Stimulated activated CD4-positive, alpha-beta T cell treated with anti-CD3 and anti-CD28 coated beads, Interleukin-4, amount 100 ng/mL, for 48 hours (primary cell): ENCODE measurements at places on chromosomes 1 and 21.

- no peak for DNase-seq
Observed at GRCh38 chr1:223702735-223703667, 9.3 kb upstream of the CAPN2 start.

- no peak for DNase-seq
Observed at GRCh38 chr1:200306944-200307754, 102.7 kb downstream of the ZNF281 start.

GRCh38 chr1:24438423-24438901, 22.9 kb downstream of the NIPAL3 start:
- no peak for DNase-seq

DNA sequence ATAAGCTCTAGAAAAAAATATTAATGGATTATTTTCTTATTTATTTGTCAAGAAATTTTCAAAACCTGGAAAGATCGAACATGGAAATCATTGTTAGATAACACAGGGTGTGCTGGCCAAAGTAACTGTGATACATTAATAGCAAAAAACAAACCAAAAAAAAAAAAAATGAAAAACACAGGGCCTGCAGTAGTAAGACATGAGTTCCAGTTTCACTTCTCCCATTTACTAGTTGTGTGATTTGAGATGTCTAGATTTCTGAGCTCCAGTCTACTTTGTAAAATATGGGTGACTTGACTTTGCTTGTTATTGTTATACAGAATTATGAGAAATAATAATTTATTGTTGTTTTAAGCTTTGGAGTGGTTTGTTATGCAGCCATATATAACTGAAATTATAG, 13.6 kb downstream of the FAM177B start:
- DNase-seq: no peak

- peak; percentile 2 for DNase-seq
Observed at GRCh38 chr1:59570524-59570923, 244.2 kb upstream of the HOOK1 start.

- no peak for DNase-seq
Observed at GRCh38 chr21:42567214-42567555, 53.5 kb downstream of the SLC37A1 start.

- DNase-seq: no peak
Observed at GRCh38 chr1:210882414-210883221, 251.3 kb downstream of the KCNH1 start.

DNA sequence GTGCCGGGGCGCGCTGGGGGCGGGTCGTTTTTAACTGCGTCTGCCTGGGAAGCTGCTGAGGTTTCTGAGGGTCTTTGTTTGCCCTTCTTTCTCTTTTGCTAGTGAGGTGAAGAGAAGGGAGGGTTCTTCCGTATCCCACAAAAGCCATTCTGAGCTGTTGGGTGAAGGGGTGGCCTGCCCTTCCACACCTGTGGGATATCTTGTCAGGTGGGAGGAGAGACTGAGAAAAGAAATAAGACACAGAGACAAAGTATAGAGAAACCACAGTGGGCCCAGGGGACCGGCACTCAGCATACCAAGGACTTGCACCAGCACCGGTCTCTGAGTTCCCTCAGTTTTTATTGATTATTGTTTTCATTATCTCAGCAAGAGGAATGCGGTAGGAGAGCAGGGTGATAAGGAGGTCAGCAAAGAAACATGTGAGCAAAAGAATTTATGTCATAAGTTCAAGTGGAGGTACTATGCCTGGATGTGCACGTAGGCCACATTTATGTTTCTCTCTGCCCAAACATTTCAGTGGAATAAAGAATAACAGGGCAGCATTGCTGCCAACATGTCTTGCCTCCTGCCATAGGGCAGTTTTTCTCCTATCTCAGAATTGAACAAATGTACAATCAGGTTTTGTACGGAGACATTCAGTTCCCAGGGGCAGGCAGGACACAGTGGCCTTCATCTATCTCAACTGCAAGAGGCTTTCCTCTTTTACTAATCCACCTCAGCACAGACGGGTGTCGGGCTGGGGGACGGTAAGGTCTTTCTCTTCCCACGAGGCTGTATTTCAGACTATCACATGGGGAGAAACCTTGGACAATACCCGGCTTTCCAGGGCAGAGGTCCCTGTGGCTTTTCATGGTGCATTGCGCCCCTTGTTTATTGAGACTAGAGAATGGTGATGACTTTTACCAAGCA, 972 bp downstream of the PGBD2 start:
- no peak for DNase-seq

GRCh38 chr1:54816951-54817350, 15.8 kb upstream of the TTC22 start:
- DNase-seq: no peak

DNA sequence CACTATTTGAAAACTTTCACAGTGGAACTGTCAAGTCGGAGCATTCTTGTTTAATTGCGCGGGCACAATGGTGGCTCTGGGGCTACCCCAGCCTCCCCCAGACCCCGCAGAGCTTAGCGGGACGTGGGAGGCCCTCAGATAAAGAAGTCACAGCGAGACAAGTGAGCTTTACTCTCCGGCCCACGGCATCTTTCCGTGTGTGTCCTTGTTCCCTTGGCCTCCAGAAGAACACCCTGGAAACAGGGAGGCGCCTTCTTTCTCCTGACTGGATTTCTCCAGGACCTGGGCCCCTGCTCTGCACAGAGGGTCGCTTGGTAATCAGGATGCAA, 382.8 kb downstream of the RRAGC start:
- DNase-seq: no peak

- DNase-seq: no peak
Observed at GRCh38 chr1:50441183-50441582, 17.9 kb upstream of the DMRTA2 start.

DNA sequence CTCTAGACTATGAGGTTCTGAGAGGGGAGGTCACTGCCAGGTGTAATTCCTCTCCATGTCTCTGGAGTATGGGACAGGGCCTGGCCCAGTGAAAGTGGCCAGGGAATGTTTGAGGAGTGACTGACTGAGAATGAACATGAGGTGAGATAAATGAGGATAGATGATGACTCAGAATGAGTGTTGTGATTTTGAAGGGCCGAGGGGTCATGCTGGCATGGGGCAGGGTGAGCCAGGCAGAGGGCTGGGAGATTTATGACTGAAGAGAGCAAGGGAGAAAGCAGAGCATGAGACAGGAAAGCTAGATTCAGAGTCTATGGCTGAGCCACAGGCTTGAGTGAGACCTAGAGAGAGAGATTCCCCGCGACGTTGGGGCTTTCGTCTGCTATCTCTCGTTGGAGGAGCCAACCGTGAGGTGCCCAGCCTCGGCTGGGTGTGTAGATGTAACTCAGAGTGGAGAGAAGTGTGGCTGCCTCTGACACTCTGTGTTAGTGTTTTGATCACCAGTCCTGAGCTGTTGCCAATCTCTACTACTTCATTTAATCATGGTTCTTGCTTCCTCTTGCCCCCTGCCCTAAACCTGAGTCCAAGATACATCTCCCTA, 50.1 kb downstream of the FOXD2 start:
- no peak for DNase-seq

DNA sequence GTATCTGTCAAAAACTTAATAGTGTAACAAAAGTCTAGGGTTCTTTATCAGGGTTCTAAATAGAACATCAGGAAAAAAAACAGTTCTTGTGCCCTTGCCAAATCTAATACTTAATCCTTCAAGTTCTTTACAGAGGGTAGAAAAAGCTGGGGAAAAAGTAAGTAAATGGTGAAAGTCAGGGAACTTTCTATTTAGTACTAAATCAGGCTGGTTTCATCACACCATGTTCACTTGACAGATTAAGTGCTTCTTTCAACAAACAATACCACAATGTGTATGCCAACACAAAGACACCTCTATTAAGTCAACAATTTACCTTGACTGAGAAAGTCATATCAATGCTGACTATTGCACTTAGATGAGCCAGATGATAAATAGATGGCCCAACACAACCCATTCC, 9.7 kb downstream of the DBT start:
- no peak for DNase-seq

GRCh38 chr1:185398022-185398421, 81.0 kb upstream of the IVNS1ABP start:
- no peak for DNase-seq

DNA sequence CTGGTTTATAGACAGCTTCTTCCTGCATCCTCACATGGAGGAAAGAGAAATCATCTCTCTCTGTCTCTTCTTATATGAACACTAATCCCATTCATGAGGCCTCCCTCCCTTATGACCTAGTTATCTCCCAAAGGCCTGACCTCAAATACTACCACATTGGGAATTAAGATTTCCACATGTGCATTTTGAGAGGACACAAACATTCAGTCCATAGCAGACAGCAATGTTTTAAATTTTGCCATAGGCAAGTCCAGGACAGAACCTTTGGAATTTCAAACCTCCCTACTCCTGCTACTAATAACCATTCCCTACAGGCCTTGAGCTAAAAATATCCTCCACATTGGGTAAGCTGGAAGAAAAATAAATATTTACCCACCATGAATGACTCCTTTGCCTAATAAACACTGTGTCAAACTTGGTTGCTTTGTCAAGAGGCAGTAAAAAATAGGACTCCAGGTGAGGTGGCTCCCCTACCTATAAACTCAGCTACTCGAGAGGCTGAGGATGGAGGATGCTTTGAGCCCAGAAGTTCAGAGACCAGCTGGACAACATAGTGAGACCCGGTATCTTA, 113.7 kb downstream of the ZNF281 start:
- DNase-seq: no peak

DNA sequence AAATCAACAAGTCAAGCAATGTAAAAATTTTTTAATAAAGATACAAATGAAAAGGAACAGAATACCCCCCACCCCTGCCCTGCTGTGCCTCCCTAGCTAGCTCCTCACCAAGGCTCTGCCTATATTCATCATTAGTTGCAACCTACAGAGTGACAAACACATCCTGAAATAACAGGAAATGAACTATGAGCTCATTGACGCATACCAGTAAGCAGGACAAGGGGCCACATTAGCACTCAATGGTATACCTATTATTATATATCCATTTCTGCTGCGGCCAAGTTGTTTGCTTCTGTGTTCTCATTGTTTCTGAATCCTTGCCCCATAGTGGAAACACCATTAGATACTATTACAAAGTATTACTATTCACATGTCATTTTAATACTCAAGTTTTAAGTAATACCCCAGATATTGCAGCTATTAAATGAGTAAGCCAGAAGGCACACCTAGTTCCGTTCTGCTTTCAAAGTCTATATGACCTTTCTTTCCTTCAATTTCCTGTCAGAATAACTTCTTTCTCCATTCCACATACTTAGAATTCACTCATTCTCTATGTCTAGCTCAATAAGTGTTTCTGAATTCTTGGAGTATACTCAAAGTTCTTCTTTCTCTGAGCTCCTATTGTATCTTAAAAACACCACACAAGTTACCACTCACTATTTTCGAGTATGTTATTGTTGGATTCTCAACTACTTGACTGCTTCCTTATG, 1214.9 kb downstream of the PLA2G4A start:
- no peak for DNase-seq

DNA sequence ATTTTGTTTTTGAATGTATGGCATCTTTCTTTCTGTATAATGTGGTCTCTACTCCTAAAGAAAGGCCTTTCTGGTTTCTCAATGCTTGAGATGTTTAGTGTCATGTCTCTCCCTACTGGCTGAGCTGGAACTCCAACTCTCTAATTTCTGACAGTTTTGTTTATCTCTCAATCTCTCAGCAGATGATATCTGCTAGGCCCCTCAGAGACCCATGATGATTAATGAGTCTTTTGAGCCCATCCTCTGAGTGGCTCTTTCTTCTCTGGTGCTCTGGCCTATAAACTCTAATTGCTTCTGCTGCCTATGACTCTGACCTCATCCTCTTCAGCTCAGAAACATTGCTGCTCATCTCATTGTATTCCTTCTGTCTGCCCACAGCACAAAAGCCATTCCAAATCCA, 46.6 kb downstream of the CRB1 start:
- no peak for DNase-seq

DNA sequence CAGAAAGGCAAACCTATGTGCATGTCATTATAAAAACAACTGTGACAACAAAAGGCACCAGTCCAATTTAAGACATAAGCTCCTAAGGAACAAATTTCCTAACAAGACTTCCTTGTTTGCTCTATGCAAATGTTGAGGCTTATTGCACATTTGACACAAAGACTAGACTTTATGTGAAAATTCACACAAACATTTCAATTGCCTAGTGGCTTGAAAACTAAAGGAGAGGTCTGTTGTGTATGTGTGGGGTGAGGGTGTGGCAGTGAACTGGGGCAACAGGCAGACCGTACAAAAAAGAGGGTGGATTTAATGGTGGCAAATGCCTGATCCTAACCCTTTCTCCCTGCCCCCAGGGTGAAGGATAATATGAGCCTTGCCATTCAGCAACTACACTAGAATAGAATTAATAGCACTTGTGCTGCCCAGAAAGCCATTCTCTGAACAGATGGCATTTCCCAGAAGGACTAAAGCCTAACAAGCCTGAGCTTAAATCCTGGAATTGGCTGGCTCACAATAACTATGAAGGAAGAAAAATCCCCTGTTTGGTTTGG, 73.9 kb downstream of the GLUL start:
- no peak for DNase-seq

GRCh38 chr1:2508180-2508579, 18.2 kb downstream of the PANK4 start:
- no peak for DNase-seq

DNA sequence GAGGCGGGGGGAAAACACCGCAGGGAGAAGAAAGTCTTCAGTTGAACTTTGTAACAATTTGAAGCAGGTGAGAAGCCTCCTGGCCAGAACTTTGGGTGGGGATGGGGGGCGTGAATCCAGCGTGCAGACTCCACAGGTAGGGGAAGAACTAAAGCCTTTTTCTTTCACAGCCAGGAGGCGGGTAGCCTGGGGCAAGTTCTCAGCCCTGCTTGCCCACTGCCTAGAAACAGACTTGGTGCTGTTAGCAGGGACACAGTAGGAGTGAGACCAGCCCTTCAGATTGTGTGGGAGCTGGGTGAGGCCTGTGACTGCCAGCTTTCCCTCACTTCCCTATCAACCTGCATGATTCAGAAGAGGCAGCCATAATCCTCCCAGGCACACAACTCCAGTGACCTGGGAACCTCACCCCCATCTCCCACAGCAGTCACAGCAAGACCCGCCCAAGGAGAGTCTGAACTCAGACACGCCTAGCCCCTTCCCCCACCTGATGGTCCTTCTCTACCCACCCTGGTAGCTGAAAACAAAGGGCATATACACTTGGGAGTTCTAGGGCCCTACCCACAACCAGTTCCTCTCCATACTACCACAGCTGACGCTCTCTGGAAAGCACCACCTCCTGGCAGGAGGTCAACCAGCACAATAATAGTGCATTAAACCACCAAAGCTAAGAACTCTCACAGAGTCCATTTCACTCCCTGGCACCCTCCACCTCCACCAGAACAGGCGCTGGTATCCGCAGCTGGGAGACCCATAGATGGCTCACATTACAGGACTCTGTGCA, 83.5 kb upstream of the CDC42BPA start:
- no peak for DNase-seq

GRCh38 chr1:211734359-211734758, 58.9 kb upstream of the NEK2 start:
- no peak for DNase-seq
